ENCODE measurements at places on chromosomes 5 and 9.

DNA sequence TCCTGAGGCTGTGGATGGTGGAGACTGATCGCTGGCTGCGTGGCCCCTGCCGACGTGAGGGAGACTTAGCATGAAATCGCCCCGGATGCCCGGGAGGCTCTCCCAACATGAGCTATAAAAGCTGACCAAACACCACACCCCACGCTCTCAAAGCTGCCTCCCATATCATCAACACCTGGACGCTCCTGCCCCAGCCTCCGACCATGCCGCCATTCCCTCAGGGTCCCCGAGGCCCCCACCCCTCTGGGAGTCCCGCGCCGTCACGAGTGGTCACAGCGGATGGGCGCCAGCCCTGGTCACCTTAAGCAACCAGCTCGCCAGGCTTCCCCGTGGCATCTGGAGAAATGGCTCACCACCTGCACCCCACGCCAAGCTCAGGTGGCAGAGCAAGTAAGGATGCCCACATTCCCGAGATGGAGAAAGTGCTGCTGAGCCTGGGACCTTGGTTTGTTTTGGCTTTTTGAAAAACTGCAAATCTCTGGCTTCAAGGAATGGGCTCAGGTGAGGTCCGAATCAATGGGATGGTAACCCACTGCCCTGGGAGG is 196.0 kb downstream of the MED10 start:
- DNase-seq, result no peak

GRCh38 chr5:22465177-22465576 is 388.0 kb downstream of the CDH12 start:
- no peak for DNase-seq

GRCh38 chr5:21665524-21665923 is 1187.6 kb downstream of the CDH12 start:
- DNase-seq, result no peak

GRCh38 chr9:102767076-102767475 is 228.1 kb upstream of the CYLC2 start:
- DNase-seq, result no peak

DNA sequence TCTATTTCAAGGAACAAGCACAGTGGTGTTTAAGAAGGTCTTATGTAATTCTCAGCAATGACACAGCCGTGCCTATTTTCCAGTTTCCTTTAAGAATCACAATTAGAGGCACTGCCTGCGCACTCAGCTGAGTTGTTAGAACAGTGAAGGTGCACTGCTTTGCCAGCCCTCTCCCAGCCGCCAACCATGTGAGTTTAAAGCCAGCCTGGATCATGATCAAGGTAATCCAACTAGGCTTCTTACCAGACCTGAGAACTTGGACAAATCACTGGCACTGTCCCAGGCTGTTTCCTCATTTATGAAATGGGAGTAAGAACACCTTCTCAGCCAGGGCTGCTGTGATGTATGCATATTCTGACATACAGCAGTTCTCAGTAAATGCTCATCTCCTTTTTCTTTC is 99.6 kb downstream of the ASTN2 start:
- no peak for DNase-seq

GRCh38 chr9:83242066-83242465 is 179.1 kb upstream of the RASEF start:
- DNase-seq, result no peak

DNA sequence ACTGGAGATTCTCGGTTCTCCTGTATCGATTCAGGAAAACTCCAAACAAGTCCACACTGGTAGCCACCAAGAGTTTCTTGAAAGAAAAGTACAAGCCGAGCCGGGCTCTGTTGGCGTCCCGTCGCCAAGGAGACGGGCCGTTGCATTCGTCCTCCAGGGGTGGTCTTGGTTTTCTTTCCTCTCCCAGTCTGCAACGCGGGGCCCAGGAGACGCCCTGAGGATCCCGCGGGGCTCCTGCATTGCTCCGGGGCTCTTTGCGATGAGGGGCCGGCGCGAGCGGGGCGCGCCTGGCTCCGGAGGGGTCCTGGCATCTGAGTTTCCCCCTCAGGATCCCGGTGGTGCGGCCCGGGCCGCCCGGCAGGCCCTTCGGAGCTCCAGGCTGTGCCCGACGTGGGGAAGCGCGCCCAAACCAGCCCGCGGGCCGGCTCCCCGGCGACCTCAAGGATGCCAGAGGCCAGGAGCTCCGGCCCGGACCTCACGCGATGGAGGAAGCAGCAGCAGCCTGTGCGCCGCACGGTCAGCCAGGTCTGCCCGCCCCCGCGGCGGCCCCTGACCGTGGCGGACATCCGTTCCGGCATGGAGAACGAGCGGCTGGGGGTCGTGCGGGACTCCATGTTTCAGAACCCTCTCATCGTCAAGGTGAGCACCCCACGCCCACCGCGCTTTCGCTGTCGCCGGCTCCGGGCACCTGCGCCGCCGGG is at the start of gene CFAP77:
TSS of gene CFAP77 (plus strand) at position 384 of the 701 bp plus-strand sequence. CDS start at position 445, 61 bp downstream.
- DNase-seq, result no peak

GRCh38 chr9:114998326-114998725 is 67.9 kb upstream of the TNFSF8 start:
- DNase-seq, result no peak

DNA sequence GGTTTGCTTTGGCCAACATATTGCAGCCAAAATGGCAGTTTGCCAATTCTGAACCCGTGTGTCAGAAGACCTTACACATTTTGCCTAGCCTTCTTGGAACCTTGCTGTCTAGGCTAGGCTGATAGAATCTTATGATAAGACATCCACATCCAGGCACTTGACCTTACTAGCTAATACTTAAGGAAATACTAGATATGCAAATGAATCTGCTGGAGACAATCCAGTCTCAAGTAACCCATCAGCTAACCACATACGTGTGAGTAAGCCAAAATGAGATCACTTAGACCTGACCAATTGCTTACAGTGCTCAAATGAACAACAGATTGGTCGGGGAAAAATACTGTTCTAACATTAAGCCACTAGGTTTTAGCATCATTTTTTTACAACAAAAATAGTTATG is 1504.6 kb upstream of the CDH9 start:
- DNase-seq, result no peak

DNA sequence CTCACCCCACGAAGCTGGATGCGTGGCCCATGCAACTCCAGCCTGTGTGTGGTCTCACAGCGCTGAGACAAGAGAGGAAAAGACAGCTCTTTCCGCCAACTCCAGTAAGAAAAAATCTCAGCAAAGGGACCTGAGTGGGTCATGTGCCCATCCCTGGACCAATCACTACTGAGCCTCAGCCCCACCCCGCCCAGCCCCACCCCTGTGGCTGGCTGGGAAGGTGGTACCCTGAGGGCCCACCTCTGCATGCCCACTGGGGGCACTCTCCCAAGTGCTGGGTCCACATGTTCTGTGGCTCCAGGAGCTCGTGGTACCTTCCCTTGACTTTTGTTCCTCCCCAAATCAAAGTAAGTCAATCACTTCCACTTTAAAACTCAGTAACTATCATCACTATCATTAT is 105.1 kb upstream of the SMIM23 start:
- DNase-seq, result no peak

GRCh38 chr9:93303258-93303771 is 119.4 kb downstream of the WNK2 start:
- DNase-seq, result no peak

- DNase-seq, result no peak
Observed at GRCh38 chr9:15421532-15421931, 1.1 kb upstream of the SNAPC3 start.

DNA sequence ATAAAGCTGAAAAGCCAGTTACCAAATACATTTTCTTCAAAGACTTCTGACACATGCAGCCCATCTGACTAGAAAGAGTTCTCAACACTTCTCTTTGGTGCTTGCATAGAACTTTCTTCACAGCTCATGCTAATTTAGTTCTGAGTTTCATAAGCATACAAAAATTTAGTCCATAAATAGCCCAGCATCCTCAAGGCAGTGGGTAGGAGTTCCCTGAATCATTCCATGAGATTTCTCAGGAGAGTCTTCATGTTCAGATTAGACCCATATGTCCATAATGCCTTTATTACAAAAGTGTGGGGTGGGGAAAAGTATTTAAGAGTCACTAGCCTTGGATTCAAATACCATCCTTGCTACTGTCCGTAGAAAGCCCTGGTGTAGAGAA is 290.2 kb upstream of the RGMB start:
- DNase-seq, result no peak

- no peak for DNase-seq
Observed at GRCh38 chr5:41903382-41903891, 707 bp upstream of the RIMOC1 start.

GRCh38 chr9:95981761-95982390 is 106.4 kb downstream of the ERCC6L2 start:
- DNase-seq, result no peak

DNA sequence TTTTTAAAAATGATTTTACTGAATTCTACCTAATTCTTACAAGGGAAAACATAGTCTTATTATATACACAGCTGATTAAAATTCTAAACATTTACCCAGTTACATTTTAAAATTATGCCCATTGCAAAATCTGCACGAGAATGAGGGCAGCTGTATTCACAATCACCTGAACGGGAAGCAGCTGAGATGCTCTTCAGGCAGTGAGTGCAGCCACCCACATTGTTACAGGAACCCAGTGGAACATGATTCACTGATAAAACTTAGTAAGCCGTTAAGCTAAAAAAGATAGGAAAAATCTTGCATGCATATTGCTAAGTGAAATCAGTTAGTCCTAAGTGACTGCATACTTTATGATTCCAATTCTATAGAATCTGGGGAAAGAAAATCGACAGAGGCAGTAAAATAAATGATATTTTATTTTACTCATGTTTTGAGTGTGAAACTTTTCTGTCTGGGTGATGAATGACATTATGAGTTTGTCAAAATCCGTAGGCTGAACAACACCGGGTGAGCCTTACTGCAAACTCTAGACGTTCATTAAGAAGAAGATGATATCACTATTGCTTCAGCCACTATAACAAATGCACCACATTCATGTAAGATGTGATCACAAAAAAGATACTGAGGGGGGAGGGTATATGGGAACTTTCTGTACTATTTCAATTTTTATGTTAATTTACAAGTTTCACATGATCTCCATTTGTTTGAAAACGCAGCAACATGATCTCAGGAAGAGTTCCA is 39.1 kb upstream of the FLT4 start:
- DNase-seq, result no peak

DNA sequence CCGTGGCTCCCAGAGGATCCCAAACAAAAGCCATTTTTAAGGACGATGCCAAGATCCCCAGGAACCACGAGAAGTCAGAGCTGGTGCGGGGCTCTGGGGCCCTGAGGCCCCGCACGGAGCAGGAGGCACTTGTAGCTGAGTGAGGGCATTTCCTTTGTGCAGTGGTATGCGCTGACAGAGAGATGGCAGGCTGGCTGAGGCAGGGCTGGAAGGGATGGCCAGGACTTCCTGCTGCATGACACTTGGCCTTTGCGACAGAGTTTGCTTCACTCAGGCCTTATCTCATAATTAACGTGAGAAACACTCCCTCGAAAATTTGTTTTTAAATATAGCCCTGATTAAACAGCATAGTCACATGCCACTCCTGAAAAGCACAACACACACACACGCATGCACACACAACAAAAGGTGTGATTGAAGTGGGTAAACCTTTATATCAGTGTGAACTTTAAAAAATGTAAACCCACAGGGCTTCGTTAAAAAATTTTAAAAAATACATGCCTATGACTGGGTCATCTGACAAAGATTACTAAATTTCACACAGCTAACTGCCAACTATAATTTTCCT is 536.6 kb downstream of the PDE4D start:
- no peak for DNase-seq

DNA sequence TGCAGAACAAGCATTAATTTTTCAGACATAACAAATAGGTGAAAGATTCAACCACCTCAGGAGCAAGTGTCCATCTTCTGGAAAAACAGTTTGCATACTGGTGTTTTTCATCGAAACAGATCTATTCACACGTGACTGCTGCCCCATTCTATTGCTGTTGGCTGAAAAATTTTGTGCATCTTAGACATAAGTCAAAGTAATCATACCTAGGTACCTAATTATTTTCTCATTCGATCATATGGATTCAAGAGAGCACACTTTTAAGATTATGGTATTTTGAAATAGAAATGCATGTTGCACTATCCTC is 72.9 kb upstream of the CDH6 start:
- DNase-seq, result no peak

GRCh38 chr9:130938652-130939404 is at the start of gene FIBCD1:
Gene FIBCD1 (minus strand): TSS chr9:130939247. CDS start chr9:130938607, 640 bp downstream.
- no peak for DNase-seq

GRCh38 chr9:113622600-113623400 is 159.3 kb downstream of the RGS3 start:
- no peak for DNase-seq

DNA sequence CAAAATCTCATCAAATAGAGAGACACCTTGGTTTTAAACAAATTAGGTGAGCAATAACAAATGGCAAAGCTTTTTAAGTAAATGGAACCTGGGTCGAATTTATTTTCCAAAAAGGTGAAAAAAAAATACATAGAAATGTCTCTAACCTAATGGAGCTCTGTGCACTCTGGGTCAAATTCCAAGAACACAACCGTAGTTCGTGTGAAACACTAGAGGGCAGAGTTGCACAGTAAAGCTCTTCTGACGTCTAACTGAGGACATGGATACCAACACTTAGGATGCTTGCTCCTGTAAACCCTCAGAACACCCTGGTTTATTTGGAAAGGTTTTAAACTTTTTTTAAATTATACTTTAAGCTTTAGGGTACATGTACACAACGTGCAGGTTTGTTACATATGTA is 18.9 kb downstream of the MARCHF11 start:
- DNase-seq, result no peak

- DNase-seq, result no peak
Observed at GRCh38 chr9:119071636-119072035, 297.6 kb downstream of the BRINP1 start.

GRCh38 chr9:116941266-116941665 is 254.2 kb downstream of the TRIM32 start:
- no peak for DNase-seq

DNA sequence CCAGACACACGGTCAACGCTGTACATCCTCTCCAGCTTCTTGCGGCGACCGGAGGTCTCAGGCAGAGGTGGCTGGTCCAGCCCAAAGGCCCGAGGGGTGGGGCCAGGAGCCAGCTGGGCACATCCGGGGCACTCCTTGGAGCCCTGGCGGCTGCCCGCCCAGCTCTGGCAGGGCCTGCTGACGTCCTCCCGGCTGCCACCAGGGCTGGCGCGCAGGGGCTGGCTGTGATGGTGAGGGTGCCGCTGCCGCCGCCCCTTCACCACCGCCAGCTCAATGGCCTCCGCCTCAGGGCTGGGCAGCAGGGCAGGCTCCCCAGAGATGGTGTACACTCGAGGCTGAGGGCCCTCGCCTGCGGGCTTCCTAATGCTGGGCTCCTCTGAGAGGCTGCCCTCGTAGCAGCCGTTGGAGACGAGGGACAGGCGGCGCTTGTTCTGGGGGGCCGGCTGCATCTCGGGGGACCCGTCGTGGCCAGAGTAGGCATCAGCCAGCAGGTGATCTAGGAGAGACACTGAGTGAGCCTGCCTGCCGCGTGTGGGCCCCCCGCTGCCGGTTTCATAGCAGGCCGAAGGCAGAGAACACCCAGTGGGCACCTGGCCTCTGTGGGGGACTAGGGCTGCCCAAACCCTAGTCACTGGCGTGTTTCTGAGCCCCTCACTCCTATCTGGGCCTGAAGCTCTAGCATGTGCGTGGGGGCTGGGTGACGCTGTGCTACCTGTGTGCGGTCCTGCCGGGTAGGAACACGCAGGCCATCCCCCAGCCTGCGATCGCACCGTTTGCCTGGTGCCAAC is 1.5 kb downstream of the NSMF start:
- DNase-seq, result no peak

Measured in SIG-M5 (cell line).